ENCODE measurements at places on chromosomes 5 and 9.
A peak's percentile ranks its signal among the peaks of the same experiment; 100 is the strongest.

DNA sequence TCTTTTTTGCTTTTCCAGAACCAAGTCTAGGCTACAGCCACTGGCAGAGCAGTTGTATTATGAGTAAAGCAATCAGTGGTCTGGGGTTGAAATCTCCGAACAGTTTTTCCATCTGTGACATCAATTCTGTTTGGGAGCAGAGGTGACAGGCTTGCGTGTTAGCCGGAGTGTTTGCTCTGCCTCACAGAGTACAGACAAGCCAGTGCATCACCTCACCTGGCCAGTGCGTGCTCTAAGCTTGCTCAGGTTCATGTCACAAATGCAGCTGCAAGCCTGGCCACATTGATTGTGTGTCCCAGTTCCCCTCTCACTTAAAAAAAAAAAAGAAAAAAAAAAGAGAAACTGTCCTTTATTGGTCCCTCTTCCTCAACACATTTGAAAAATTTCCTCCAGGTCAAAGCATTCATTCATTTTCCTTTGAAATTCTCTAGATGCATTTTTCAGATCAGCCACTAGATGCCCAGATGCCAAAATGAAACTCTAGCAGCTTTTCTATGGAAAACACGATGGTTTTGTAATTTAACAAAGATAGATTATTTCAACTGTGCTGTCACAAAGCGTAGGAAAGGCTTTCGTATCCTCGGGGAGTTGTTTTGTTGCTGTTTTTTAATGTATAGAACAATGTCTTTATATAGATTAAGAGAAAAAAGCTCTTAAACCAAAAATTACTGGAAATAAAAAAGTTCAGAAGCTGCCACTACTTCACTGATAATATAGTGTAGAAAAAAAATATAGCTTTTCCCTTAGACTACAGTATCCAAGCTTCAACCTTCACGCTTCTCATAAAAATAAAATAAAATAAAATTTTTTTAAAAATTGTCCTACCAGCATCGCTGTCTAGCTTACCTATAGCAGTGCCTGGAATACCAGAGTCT, 585.5 kb downstream of the TLE1 start:
- no peak for DNase-seq

- DNase-seq = no peak
Measured at GRCh38 chr5:9716838-9717281, 86.7 kb upstream of the TAS2R1 start.

GRCh38 chr5:177603631-177604030, 3.7 kb downstream of the B4GALT7 start:
- no peak for DNase-seq

- no peak for DNase-seq
Measured at GRCh38 chr9:137267933-137268355, 9.6 kb upstream of the TOR4A start.

DNA sequence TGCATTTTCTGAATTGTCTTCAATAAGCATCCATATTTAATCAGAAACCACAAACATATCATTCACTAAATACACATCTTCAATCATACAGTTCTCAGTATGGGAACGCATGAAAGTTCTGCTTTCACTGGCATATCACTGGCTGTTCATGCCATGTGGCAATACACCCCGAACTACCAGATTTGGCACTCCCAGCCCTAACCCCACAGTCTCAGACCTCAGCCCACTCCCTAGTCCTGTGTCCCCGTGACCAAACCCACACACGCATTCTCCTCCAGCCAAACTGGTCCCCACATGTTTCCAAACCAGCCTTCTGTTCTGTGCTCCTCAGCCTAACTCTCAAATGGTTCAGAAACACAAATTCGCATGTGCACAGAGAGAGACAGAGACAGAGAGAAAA, 20.6 kb downstream of the KCNMB1 start:
- no peak for DNase-seq

- peak; percentile 91 for DNase-seq
Measured at GRCh38 chr5:132293992-132294727, at the start of gene SLC22A4. SLC22A4 (plus strand) TSS chr5:132294394; CDS start chr5:132294617, 223 bp downstream.

GRCh38 chr5:126450346-126450745, 27.1 kb downstream of the GRAMD2B start:
- no peak for DNase-seq

GRCh38 chr9:120609636-120610035, 29.7 kb upstream of the CDK5RAP2 start:
- DNase-seq = no peak

DNA sequence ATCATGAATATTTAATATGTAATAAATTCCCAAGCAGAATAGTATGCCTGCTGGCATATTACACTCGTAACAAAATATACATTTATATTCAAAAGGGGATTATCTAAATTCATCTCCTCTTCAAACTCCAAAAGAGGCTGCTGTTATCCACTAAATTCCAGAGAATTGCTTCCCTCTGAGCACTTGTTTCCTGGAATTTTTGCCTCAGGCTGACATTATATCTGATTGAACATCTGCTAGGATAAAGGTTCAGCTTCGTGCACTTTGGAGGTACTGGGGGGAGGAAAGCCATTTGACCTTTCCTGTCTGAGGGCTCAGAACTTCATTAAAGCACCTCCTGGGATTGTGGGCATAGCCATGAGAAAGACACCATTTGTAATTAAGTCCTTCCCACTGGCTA, 4.3 kb upstream of the HAPLN1 start:
- DNase-seq = no peak

DNA sequence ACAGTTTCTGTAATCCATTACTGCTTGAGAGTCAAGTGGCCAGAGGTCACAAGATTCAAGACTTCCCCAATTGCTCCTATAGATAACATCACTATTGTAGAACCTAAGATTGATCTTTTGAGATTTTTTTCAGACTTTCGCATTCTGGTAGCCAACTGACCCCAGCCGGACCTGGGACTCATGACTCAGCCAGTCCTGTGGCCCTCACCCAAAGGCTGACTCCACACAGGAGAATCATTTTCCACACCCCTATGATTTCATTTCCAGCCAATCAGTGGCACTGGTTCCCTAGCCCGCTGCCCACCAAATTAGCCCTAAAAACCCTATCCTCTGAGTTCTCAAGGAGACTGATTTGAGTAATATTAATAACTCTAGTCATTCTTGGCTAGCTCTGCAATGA, 36.2 kb downstream of the TARS1 start:
- DNase-seq = no peak

- peak; percentile 21 for DNase-seq
Measured at GRCh38 chr5:149268928-149269557, 2.6 kb upstream of the AFAP1L1 start.

Measured in left kidney (tissue), 8 donors.